ENCODE measurements at places on chromosomes 6 and 20.

DNA sequence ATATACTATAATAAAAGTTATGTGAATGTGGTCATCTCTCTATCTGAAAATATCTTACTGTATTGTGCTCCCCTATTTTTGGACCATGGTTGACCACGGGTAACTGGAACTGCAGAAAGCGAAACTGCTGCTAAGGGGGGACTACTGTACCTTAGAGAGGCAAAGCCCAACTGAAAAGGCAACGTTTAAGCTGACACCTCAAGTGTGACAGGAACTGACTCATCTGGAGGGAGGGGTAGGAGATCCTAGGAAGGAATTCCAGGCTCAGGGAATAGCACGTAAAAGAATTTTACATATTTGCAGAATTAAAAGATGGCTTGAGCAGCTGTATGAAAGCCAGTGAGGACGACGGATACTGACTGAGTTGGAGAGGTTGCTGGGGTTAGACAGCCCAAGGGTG lies 34.8 kb downstream of the ELOVL2 start:
- DNase-seq = no peak

DNA sequence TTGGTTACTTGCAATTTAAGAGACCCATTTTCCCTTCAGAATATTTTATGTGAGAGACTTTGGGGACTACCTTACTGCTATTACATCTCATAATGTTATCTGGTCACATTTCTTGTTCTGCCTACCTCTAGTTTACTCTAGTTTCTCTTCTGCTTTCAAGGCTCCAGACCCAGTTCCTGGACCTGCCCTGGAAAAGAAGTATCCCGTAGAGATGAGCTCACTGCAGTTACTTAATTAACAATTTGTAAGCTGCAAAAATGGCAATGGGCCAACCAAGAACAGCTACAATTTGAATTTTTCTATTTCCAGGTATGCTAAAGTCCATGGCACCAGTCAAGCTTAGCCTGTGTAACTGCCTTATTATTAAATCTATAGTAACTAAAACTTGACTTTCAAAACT lies 25.0 kb downstream of the TAB2 start:
- no peak for DNase-seq

GRCh38 chr6:165204807-165205545 lies 104.4 kb downstream of the C6orf118 start:
- no peak for DNase-seq

DNA sequence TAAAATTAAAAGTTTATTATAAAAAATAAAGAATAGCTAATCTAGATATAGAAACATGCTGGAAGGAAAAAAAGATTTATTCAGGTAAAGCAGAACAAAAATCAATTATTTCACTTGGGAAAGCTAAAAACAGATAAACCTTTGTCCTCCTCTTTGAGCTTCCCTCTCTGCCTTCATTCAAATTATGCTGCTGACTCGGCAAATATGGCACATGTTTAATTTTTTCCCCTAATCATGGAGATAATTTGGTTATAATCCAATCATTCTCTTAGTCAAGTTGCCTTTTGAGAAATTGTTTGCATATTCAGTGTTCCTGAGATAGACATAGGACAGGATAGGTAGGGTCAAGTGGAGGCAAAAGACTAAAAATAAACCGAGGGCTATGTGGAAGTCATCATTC lies 556.8 kb upstream of the PTCHD4 start:
- DNase-seq = no peak

GRCh38 chr6:39608652-39609345 lies 116.4 kb downstream of the KIF6 start:
- DNase-seq = no peak

DNA sequence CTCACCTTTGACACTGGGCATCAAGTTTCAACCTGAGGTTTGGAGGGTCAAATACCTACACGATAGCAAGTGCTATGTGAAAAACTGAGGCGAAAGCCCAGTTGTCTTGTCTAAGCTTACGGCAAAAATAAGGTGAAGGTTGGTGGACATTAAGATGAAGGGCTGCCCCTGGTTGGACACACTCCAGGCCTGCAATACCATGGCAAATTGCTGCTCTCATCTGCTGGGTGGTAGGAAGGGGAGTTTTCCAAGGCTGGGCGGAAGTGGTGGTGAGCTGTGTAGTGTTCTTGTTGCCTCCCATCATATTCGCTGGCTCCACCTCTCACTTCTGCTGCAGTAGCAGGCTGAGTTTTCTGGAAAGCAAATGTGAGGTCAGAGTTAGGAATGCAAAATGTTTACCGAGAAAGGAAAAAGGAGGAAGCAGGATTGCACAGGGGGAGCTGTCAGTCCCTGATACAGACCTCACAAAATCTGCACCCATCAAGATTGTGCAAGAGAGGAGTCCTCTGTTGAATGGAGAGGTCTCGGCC lies 33.7 kb downstream of the SCP2D1 start:
- no peak for DNase-seq

DNA sequence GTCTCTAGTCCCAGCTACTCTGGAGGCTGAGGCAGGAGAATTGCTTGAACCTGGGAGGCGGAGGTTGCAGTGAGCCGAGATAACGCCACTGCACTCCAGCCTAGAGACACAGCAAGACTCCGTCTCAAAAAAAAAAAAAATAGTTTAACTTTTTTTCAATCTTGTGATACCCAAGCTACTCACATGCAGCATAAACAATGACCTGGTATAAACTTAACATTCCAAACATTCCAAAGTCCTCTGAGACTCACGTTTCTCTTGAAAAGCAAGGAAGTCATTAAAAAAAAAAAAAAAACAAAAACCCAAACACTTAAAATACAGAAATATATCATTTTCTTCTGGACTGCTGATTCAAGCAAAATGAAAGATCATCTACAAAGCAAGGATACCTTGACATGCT lies 14.3 kb downstream of the CRNKL1 start:
- DNase-seq = no peak

- no peak for DNase-seq
Observed at GRCh38 chr6:142210606-142211005, 63.5 kb downstream of the VTA1 start.

DNA sequence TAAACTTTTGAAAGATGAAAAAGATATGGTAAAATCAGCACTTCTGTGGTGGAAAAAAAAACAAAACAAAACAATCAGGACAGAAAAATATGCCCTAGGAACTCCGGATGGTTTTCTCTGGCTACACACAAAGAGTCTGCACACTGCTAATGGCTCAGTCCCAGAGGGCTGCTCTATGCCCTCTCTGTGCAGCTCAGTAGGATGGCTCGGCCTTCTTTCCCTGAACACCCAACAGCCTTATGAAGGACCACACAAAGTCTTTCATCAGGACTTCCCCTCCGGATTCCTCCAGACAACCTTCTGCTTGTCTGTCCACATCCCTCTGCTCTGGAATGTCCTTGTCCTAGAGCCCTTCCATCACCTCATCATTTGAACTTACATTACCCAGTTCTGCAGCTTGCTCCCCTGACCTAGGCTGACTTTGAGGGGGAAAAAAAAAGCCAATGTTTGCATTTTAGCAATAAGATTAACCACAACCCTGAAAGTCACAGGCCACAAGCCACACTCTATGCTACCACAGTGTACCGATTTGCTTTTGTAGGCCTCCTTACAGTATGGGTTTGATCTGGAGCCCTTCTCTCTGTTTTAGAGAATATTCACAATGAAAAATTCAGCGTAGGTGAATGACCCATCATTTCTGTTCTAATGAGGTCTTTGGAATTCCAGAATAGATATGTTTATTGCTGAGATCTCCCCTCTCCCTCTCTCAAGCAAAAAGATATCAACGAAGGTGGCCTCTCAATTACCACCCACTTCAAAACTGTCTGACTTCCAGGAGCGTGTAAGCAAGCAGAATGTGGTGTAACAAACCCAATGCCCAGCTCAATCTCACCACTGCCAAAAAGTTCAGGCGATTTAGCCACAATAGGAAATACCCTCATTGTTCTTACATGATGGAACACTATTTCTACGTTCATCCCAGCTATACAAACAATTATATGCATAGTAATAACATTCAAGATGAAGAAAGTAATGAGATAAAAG lies 164.0 kb downstream of the GMDS start:
- no peak for DNase-seq

Measured in NCI-H1417 treated with DMSO at 0.1 percent for 48 hours (cell line).